WTC11 (cell line): ENCODE measurements at places on chromosomes 3 and 15.

GRCh38 chr3:152857082-152857481 is 22.2 kb downstream of the P2RY1 start:
- DNase-seq = no peak

GRCh38 chr3:52243791-52244628 is 1.5 kb upstream of the PPM1M start:
- no peak for DNase-seq

GRCh38 chr3:177085794-177086193 is 111.5 kb downstream of the TBL1XR1 start:
- no peak for DNase-seq

GRCh38 chr3:192818126-192818525 is 90.8 kb upstream of the FGF12 start:
- DNase-seq = no peak

DNA sequence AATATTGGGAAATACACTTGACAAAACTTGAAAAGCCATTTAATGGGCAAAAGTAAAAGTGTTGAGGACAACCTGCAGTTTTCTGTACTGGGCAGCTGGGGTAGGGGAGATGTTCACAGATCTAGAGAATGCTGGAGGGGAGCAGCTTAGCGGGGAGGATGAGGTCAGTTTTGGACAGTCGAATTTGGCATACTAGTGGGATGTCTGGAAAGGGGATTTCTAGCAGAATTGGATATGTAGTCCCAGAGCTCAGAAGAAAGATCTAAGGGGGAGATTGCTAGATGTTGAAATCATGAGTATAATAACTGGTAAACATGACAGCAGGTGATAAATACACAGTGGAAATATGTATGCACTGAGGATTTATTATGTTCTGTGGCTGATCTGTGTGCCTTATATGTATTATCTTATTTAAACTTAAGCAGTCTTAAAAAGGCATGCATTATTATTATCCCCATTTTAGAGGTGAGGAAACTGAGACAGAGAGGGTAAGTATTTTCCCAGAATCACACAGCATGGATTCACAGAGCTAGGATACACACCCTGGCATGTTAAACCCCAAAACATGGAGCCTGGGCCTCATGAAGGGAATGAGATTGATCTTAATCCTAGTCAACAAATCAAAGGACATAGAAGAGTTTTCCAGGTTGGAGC is 42.7 kb downstream of the TLNRD1 start:
- DNase-seq = no peak

GRCh38 chr3:47645551-47645950 is 66.9 kb upstream of the CSPG5 start:
- DNase-seq = no peak

DNA sequence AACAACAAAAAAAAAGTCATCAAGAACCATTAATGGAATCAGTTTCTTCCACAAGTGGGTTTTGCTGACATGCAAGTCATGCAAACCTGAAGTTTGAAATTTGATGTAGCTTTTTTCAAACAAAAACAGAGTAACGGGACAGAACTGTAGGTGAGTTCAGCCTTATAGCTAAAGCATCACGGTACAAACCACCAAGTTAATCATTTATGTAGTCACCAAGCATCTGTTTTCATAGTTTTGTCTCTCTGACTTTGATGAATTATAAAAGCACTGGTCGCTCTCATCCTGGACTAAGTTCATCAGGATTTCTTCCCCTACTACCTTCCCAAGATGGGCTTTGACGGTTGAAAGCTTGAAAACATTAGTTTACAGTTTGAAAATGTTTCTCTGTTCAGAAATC is 117.0 kb upstream of the SAMMSON start:
- DNase-seq = no peak

DNA sequence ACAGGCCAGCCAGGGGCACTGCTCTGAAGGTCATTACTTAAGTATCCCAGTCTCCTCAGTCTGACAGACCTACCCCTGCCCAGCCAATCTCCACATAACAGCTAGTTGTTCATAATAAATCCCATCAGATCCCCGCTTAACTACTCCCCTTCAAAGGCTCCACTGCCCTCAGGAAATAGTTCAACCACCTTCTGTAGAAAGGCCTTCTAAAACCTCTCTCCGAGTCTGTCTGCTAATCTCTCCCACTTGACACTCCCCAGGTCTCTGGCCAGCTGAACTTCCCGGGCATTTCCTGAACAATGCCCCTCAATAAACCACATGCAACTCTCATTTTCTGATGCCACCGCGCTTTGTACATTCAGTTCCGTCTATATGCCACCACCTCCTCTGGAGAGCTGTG is 6.0 kb downstream of the PRC1 start:
- DNase-seq = no peak

GRCh38 chr3:191680989-191681597 is 220.1 kb downstream of the PYDC2 start:
- DNase-seq = no peak

- DNase-seq = peak; percentile 99
These were observed at the start of gene IQGAP1 for GRCh38 chr15:90387534-90388461. TSS of gene IQGAP1 (plus strand) at chr15:90388242. CDS start at chr15:90388342, 100 bp downstream.

DNA sequence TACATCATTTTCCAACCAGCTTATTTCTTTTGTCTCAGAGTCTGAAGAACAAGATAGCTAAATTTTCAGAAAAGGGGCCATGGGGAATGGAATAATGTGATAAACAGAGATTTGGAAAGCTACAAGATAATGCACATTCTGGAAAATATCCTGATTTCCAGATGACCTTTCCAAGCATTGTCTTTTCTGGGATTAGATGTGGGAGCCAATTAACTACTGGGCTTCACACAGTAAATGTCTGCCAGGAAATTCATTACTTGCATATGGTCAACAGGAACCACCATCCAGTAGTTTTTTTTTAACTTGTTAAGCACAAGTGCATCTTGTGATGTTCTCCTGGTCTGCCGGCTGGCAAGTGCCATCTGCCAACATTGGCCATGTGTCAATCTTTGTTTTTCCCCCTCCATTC is 131.1 kb upstream of the BFSP2 start:
- no peak for DNase-seq

- DNase-seq = no peak
These were observed 56.2 kb downstream of the NBEAL2 start for GRCh38 chr3:47035645-47036044.

DNA sequence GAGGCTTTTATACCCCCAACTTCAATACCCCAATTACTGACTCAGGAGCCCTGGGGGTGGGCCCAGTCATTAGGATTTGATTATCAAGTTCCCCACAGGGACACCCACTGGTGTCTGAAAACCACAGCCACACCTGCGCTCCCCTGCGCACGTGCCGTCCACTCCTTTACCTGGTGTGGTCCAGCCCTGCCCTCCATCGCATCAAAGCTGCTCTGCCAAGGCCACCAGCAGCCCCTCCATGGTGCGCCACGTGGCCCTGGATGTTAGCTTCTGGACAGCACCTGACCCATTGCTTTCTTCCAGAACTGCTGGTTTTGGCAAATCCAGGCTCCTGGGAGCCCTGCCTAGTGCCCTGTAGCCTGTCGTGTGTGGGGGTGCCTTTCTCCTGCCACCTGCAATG is 136.3 kb downstream of the NSMCE3 start:
- no peak for DNase-seq
